ENCODE measurements at places on chromosomes 5 and 9.

DNA sequence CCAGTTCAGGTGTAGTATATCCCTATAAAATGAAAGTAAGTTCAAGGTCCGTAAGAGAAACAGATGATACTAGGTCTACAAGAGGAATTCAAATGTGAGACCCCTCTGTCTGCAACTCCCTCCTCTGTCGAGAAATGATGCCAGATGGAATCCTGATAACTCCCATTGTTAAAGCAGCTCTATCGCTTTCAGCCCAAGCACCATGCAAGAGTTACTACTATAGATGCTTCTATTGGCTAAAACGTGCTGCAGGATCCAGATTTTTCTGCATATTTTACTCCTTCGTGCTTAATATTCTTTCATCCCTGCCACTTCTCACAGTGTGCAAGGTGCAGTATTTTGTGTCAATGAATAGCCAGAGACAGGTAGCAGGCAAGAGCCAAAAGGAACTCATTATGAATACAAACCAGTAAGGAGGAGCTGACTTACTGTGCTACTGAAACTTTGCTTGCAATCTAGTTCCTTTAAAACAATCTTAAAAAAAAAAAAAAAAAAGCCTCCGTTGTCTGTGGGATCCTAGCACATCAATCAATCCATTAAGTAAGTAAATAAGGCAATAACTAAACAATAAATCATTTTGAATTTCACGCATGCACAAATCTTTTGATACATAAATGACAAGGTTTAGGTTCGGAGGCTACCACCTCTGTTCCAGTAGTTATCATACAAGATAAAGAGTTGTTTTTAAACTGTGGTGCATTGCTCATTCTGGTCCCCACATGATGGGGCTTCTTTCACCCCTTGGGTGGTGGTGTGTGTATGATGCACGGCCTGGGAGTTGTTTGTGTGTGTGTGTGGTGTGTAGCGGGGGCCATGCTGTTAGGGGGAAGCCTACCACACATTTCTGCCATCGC lies 151.1 kb upstream of the MPDZ start:
- no peak for DNase-seq

DNA sequence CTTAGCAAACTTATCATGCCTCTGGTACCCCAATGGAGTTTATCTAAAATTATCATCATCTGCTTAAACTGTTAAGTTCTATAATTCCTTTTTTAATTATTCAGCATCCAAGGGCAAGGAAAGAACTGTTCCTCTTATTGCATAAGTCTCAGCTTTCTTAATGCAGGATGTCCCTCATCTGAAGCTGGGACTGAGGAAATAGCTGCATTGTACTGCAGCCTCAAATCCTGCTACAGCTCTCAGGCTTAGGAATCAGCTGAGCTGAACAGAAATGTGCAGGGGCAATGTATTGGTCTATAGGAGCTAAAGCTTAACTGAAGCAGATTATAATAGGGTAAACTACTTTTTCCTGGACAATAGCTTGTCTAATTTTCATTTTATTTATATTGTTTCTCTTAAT lies 48.0 kb downstream of the HAPLN1 start:
- DNase-seq: no peak

- DNase-seq: no peak
Observed at GRCh38 chr5:140869555-140869886, 764 bp downstream of the PCDHA11 start.

DNA sequence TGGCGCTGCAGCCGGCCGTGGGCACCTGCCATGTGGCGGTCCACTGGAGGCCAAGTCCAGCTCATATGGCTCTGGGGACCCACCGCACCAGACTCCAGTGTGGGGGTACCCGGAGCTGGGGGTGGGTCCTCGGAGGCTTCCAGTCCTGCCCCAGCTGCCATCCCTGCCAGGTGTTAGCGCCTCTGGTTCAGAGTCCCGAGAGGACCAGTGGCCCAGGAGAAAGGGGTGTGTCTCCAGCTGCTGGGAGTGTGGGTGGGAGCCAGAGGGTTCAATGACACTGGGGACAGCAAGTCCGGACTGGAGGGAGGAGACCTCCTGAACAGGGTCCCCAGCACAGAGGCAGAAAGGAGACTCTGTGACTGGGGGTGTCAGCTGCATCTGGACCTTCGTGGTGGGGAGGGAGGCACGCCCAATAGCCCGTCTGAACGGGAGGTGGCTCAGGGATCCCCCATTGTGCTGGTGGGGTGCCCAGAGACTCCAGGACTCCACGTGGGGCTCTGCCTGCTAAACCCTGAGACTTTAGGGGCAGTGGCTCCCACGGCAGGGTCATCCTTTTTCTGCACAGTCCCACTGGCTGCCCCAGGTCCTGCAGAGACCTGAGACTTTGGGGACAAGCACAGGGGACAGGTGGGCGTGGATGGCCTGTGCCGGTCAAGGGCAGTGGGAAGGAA lies 2.4 kb upstream of the AHRR start:
- no peak for DNase-seq

GRCh38 chr5:5369051-5369605 lies 53.3 kb upstream of the ICE1 start:
- no peak for DNase-seq

- DNase-seq: no peak
Observed at GRCh38 chr5:167479779-167480178, 811.7 kb upstream of the WWC1 start.

DNA sequence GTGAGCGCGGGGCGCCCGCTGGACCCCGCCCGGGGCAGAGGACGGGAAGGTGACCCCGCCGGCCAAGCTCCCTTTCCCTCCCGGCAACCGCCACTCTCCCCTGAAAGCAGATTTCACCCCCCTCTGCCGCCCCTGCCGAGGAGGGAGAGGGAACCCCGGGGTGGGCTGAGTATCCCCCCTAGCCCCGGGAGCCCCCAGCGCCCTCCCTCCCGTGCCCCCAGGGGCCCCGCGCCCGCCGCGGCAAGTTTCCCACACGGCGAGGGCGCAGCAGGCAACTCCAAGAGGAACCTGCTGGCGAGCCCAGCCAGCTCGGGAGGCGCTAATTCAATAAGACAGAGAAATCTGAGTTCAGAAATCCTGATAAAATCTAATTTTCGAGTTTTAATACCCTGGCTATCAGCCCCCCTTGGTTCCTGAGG lies 1.6 kb downstream of the NTNG2 start:
- no peak for DNase-seq

- DNase-seq: no peak
Observed at GRCh38 chr9:79264511-79265355, 307.0 kb upstream of the TLE4 start.

DNA sequence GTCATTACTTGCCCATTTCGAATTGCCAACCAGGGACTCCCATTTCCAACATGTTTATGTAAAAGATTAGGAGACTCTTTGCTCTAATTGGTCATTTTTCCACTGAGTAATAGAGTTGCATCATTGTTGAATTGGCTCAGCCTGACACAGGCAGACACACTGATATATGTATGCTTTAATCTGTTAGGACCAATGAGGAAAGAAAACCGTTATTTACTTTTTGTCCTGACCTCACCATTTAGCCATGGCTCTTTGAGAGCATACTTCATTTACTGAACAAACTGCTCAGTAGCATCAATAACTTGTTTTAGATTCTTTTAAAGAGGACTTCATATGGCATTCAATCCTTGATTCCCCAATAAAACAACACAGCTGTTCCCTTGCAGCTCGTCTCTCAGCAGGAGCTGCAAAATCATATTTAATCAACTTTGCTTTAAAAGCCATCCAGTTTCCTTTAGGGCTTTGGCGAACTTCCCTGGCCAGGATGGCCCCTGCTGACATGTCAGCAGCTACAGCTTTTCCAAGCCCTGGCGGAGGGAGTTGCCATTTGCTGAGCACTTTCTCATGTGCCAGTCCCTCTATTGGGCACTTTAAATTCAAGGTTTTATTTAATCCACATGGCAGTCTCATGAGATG lies 251.5 kb upstream of the TNC start:
- DNase-seq: no peak

DNA sequence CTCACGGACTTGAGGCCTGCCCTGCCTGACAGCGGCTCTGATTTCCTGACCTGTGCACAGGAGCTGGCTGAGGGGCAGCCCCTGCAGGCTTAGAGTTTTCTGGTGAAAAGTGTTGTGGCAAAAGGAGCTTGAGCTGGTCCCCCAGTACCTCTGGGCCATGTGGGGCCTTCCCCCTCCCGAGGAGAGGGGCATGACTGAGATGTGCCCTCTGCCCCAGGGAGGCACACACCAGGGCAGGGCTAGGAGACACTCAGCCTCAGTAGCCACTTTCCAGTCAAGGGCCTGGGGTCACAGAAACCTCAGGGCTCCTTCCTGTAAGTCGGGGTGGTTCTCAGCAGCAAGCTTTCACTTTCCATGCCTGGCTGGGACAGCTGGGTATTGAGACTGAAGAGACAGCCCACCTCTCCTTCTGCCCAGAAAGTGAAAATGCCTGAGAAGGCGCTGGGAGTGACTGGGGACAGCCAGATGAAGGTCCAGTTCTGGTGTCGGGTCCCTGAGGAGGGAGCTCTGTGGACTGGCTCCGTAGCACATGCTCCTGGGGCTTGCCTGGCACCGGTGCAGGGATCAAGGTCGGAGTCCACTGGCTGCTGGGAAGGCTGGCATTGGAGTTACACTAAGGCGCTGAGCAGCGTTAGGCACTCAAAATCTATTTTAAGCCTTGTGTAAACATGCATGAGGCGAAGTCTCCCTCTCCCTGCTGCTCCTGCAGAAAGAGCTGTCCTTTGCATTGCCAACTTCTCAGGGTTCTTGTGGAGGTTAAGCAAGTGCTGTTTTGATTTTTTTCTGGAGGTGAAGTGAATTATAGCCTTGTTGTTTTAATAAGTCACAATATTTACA lies 394.9 kb downstream of the GADD45G start:
- peak; percentile 67 for DNase-seq

GRCh38 chr9:93493949-93494348 lies 40.6 kb upstream of the FAM120AOS start:
- no peak for DNase-seq

GRCh38 chr9:880725-881124 lies 39.2 kb downstream of the DMRT1 start:
- peak; percentile 65 for DNase-seq

- no peak for DNase-seq
Observed at GRCh38 chr5:36552651-36553393, 53.6 kb upstream of the SLC1A3 start.

DNA sequence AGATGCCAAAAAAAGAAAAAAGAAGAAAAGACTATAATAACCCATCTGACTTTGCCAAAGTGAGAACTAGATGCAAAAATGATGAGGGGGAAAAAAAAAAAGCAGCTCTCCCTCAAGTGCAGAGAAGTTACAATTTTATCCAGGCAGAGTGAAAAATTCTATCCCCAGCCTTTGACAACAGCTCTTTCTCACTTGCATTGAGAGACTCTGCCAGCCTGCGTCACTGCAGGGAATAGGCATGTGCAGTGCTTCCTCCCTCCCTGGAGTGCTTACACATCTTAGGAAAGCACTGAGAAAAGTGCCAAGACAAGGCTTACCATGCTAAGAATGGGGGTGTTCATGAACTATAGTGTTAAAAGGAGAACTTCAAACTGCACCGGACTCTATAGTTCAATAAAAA lies 418.6 kb upstream of the TYRP1 start:
- no peak for DNase-seq

- DNase-seq: no peak
Observed at GRCh38 chr9:130390390-130390789, 54.4 kb upstream of the ASS1 start.

GRCh38 chr9:93053781-93054331 lies 4.6 kb upstream of the SUSD3 start:
- no peak for DNase-seq

- DNase-seq: no peak
Observed at GRCh38 chr5:13745508-13745907, 199.0 kb downstream of the DNAH5 start.

DNA sequence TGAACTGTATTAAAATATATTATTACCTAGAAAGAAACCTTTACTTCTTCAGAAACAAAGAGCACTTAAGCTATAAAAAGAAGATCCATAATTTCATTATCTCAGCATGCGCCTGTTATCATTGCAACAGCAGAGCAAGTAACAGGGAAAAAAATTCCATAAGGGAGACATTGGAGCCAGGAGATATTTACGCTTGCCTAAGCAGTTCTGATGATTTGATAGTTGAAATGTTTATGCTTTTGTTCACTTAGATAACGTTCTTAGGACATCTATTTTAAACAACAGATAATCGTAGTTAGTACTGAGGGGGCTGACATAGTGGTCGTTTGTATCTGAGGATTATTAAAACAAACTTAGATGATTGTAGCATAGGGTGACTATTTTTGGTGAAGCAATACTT lies 252.5 kb downstream of the NNT start:
- DNase-seq: no peak

DNA sequence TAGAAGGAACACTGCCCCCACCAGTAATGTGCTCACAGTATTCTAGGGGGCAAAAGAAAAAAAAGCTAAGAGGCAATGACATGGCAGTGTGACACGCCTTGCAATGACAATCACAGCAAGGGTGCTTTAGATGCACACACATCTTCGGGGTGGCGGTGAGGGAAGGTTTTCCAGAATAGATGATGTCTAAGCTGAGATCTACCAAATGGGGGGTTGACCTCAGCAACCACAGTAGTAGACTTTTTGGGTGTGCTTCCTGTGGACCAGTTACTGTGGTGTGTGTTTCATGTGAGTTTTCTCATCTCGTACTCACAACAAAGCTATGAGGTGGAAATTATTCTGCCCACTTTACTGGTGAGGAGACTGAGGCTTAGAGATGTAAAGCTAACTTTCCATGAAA lies 10.2 kb upstream of the IL12B start:
- DNase-seq: no peak

- DNase-seq: no peak
Observed at GRCh38 chr9:83423815-83424707, 114.1 kb downstream of the FRMD3 start.

- no peak for DNase-seq
Observed at GRCh38 chr5:172802112-172802511, 31.1 kb upstream of the DUSP1 start.

- DNase-seq: no peak
Observed at GRCh38 chr5:137792303-137792702, 38.1 kb upstream of the HNRNPA0 start.

DNA sequence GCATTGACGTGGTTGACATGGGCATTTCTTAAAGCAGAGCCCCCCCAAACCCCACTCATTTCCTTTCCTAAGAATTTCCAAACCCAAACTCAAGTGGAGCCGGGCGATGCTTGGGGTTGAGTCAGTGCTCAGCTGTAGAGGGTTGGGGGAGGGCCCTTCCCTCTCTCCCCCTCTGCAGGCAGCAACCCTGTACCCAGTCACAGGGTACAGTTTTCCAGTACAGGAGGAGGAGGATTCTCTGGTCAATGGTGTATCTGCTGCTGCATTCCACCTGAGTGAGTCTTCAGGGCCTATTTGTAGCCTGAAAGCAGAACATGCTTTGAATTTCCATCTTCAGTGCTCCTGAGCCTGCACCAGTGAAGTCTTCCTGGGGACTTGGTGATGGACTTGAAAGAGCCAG lies 55.8 kb downstream of the ENTREP1 start:
- no peak for DNase-seq

- no peak for DNase-seq
Observed at GRCh38 chr5:113236536-113237288, 198.1 kb downstream of the TSSK1B start.

DNA sequence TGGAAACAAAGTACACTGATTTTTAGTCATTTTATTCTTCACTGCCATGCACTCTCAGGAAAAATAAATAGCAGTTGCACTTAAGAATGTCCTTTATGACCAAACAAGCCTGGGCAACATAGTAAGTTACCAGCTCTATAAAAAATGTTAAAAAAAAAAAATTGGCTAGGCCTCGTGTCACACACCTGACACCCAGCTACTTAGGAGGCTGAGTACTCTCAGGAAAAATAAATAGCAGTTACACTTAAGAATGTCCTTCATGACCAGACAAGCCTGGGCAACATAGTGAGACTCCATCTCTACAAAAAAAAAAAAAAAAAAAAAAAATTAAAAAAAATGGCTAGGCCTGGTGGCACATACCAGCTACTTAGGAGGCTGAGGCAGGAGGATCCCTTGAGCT lies 304.6 kb downstream of the SLCO4C1 start:
- DNase-seq: no peak

Measured in GM06990 (cell line).